ENCODE measurements at places on chromosomes 13 and 19.

GRCh38 chr13:110700641-110701040 lies 5.3 kb downstream of the CARS2 start:
- no peak for DNase-seq

DNA sequence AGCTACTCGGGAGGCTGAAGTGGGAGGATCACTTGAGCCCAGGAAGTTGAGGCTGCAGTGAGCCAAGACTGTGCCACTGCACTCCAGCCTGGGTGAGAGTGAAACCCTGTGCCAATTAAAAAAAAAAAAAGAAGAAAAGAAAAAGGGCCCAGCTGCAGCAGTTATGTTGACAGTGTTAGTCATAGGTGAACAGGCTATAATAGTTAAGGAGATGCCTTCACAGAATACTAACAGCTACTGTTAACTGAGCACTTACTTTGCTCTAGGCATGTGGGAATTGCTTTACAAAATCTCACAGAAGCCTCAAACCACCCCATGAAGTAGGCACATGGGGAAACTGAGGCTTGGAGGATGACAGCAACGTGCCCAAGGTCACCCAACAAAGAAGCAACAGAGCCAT lies 3.9 kb downstream of the FBXO17 start:
- DNase-seq: no peak

DNA sequence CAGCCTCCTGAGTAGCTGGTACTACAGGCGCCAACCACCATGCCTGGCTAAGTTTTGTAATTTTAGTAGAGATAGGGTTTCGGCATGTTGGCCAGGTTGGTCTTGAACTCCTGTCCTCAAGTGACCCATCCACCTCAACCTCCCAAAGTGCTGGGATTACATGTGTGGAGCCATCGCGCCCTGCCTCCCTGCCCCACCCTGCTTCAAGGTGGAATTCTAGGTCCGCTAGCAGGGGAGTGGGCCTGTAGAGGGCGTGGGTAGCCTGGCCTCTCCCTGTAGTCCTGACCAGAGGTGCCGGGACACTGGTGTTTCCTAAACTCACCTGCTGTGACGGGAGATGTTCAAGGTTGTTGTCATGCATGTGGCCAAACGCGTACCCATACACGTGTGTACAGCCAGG lies 398 bp downstream of the SLC25A41 start:
- DNase-seq: no peak

GRCh38 chr13:66210677-66211076 lies 1019.5 kb downstream of the PCDH9 start:
- no peak for DNase-seq

GRCh38 chr13:27783111-27783510 lies 9.2 kb upstream of the GSX1 start:
- DNase-seq: no peak

- no peak for DNase-seq
These were observed 169.8 kb upstream of the SPRY2 start for GRCh38 chr13:80510686-80511085.

DNA sequence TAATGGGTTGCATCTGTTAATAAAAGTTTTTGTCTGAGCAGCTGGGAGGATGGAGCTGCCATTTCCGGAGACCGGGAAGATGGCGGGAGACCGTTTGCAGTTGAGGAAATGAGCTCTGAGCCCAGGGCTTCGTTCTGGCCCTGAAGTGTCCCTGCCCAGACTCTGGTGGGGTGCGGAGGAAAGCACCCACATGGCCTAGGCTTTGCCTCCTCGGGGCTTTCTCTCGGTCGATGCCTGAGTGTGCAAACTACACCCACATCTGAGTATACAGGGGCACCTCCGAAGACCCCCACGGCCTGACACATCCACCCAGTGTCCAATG lies 15.6 kb upstream of the NANOS3 start:
- DNase-seq: no peak

DNA sequence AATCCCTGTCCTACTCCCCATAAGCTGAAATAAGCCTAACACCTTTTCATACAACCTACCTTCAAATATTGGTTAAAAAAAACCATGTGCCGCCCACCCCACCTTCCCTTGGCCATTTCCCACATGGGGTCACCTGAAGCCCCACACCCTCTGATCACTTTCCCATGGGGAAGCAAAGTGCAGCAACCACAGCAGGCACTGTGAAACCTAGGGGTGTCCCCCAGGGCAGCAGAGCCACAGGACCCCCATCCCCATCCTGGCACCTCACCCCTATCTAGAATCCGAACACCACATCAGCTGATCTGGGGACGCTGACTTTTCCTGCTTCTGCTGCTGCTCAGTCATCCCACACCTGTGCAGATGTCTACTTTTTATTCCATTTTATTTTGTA lies 19.9 kb downstream of the CEACAM21 start:
- no peak for DNase-seq
